NCI-H82 (cell line): ENCODE measurements at places on chromosomes 5 and 9.

GRCh38 chr5:160743027-160743426 lies 109.0 kb downstream of the ATP10B start:
- no peak for DNase-seq

DNA sequence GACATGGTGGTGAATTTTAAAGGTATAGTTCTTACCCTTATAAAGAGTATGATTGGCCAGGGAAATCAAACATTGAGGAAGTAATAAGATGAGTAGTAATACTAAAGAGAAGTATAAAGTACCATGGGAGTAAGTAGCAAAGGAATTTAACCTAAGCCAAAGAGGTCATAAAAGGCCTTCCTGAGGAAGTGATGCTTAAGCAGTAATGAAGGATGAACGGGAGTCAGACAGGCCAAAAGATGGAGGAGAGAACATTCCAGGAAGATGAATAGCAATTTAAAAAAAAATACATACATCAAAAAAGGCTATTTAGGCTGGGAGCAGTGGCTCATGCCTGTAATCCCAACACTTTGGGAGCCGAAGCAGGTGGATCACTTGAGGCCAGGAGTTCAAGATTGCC lies 29.0 kb downstream of the KLHL3 start:
- no peak for DNase-seq

- DNase-seq, result no peak
These were observed 64.0 kb downstream of the DPYSL3 start for GRCh38 chr5:147445917-147446316.

DNA sequence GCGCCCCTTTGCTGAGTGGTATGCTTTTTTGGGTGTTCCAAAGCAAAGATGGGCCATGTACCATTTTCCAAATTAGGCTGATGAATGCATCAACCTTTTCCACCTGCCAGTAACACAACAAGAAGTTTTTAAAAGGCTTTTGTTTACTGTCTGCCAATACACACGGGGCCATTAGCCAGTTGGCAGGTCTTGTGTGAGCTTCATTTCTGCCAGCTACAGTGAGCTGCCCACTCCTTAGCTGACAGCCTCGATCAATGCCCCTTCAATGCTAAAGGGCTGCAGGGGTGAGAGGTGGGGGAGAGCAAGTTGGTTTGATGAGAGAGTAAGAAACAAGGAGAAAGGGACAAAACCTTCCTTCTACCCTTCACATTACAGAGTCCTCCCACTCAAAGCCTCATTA lies 128.7 kb downstream of the C5orf15 start:
- DNase-seq, result no peak

DNA sequence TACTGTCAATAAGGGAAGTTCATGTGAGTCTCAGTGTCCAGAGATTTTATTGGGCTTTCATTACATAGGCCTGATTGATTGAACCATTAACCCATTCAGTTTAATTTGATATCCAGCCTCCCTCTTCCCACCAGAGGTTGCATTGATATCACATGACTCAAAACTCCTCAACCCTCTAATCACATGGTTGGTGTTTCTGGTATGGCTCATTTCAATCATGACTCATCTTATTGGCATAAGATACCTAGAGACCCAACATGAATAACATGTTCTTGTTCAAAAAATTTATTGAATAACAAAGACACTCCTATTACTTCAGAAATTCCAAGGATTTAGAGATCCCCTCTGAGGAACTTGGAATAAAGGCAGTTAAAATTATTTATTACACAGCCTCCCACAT lies 982.2 kb downstream of the TLE1 start:
- no peak for DNase-seq

GRCh38 chr5:90612919-90613318 lies 54.3 kb downstream of the ADGRV1 start:
- no peak for DNase-seq

DNA sequence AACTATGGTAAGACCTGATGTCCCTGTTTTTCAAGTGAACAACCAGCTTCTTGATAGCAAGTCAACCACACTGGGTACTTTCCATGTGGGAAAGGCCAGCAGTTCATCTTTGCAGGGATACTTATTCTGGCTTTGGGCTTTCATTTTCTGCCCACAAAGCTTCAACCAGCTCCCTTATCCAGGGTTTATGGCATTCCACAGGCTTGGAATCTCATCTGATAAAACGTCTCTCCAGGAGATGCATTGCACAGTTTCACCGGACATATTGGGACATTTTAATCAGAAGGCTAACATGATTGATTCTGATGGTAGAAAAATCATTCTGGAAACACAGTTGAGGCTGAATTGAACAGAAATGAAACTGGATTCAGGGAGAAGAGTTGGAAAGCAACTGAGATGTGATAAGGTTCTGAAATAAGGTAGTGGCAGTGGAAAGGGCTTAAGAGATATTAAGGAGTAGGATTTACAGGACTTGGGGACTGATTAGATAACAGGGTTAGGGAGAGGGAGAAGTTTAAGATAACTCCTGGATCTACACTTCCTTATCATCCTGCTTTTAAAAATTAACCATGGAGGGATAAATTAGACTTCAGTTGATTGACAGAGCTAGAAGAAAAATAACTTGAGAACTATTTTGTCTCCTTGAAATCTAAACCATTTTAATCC lies 195.8 kb upstream of the FBXL7 start:
- DNase-seq, result peak; percentile 41

- DNase-seq, result no peak
These were observed 320.2 kb upstream of the NREP start for GRCh38 chr5:112077180-112077579.

GRCh38 chr9:112094948-112095681 lies 80.0 kb downstream of the SUSD1 start:
- no peak for DNase-seq

DNA sequence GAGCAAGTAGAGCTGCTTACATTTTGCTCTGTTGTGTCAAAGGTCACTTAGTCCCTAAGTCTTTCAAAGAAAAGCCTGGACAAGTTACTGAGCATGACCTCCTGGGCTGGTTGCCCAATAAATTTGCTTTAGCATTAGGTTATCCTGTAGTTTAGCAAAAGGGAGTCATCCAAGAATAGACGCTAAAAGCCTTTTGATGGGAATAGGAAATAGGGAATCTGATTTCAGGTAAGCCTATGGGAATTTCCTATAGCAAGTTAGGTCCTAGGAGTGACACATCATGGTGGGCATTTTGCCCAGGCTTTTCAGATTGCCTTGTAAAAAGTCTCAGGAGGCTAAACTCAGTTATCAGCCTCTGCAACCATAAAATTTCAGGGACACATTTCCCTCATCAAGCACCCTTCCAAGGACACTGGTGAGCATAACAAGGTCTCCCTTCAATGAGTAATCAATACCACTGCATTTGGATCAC lies 67.6 kb upstream of the RANBP3L start:
- no peak for DNase-seq

- peak; percentile 54 for DNase-seq
These were observed 233.1 kb downstream of the AGTPBP1 start for GRCh38 chr9:85508616-85509015.

DNA sequence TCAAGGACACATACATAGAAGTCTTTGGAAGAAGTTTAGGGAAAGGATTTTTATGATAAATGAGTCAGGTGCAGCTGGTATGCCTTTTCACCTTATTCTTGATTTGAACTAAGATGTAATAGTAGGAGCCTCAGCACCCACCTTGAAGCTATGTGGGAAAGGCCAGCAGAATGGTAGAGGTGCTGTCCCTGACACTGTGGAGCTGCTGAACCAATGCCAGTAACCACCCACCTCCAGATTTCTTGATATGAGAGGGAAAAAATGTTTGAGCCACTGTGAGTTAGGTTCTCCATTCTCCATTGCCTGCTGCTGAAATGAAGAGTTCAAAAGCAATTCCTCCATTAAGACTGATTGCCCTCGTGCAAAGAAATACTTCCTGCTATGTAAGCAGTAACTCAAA lies 12.2 kb upstream of the HMGCR start:
- no peak for DNase-seq

DNA sequence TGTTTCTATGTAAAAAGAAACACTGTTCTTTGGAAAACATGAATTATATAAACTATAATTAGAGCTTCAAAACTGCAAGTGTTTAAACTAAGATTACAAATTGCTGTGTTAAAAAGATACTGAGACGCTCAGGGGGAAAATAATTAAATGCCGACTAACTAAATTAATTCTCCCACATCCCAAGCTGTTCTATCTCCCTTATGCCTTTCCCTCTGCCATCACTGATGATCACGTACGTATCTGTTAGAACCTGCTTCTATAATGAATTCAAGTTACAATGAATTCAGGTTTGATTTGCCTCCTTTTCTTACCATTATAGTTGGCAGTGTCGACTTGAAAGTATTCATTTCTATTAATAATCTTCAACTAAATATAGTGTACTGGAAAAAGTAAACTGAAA lies 349.9 kb upstream of the CDH6 start:
- DNase-seq, result no peak

GRCh38 chr5:116908537-116908936 lies 333.9 kb upstream of the SEMA6A start:
- DNase-seq, result no peak

DNA sequence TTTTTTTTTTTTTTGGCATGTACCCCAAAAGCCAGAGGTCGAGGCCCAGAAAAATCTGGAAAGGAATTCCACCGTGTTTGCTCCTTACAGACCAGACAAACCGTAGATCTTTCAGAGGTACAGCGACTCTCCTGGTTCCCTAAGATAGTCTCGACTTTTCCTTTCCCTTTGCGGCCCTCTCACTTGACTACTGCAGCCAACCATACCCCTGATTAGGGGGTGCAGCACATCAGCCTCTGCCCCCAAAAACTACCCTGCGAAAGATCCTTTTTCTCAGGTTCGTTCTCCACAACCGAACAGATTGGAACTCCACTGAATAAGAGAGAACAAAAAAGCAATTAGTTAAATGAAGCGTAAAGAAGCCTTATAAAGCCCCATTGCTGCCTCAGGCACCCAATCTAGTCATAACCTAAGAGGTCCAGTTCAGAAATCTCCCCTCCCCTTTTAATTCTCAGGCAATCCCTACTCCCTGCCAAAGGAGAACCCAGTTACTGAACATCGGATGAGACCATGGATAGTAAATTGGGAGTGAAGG lies 379 bp upstream of the TICAM2 start:
- DNase-seq, result no peak

GRCh38 chr5:132782101-132782500 lies 5.1 kb upstream of the SEPTIN8 start:
- DNase-seq, result no peak

GRCh38 chr5:160508780-160509361 lies 87.2 kb downstream of the PTTG1 start:
- peak; percentile 80 for DNase-seq

DNA sequence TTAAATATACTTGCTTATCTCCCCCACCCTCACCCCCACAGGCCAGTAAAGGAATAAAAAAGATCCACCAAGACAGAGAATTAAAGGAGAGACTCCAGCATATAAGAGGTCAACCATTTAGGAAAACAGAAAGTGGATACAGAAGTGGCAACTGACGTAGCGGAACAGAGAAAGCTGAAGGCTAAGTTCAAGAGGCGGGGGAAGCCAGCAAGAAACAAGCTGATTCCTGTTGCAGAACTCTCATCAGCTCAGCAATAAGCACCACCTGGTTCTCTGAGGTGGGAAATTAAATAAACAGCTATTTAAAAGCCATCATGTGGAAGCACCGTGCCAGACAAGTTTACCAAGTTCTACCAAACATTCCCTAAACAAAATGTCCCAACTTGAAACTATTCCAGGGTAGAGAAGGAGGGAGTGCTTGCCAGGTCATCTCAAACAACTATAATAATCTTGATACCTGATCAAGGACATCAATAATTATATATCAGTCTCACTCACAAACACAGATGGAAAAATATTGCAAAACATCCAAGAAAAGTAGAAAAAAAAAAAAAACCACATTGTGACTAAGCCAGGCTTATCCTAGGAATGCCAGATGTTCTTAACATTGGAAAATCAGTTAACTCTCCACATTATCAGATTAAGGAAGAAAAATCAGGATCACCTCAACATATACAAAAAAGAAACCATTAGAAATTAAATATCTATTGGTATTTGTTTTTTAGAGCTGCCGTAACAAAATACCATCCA lies 7.3 kb upstream of the ARL15 start:
- peak; percentile 4 for DNase-seq

- no peak for DNase-seq
These were observed 36.3 kb downstream of the GOLM1 start for GRCh38 chr9:86062845-86063693.

GRCh38 chr9:100700689-100701318 lies 122.9 kb downstream of the CAVIN4 start:
- DNase-seq, result peak; percentile 76

- DNase-seq, result no peak
These were observed 200.0 kb upstream of the ATP10B start for GRCh38 chr5:161051920-161052500.

GRCh38 chr9:81814401-81814793 lies 113.8 kb upstream of the SPATA31D4 start:
- DNase-seq, result no peak

DNA sequence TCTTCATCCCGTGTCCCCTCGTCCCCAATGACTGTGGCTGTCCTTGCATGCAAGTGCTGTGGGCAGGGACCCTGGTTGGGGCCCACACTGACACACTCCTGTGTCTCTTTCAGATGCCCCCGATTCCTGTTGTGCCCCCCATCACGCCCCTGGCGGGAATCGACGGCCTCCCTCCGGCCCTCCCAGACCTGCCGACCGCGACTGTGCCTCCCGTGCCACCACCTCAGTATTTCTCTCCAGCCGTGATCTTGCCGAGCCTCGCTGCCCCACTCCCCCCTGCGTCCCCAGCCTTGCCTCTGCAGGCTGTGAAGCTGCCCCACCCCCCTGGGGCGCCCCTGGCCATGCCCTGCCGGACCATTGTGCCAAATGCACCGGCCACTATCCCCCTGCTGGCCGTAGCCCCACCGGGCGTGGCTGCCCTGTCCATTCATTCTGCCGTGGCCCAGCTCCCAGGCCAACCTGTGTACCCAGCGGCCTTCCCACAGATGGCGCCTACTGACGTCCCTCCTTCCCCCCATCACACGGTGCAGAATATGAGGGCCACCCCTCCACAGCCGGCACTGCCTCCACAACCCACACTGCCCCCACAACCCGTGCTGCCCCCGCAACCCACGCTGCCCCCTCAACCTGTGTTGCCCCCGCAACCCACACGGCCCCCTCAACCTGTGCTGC lies 75.0 kb downstream of the WNK2 start:
- no peak for DNase-seq

DNA sequence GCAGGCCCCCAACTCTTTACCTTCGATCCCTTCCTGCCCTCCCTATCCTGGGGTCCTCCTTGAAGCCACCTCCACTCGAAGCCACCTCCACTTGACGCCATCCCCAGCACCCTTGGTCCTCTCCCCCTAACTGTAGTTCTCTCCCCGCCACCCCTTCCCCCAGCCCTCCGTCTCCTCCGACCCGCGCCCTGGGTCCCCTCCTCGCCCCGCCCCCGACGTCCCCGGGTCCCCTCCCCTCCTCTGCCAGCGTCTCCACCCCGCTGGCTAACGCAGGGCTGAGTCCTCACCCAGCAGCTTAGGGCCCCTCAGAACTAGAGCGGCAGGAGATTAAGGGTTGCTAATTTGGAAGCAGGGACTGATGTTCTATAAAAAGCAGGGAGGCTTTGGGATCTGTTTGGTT lies 30.6 kb upstream of the ANKRD33B start:
- peak; percentile 95 for DNase-seq
